Stimulated activated CD4-positive, alpha-beta T cell treated with anti-CD3 and anti-CD28 coated beads, Interleukin-1b, Interleukin-23, amount 100 ng/mL, for 24 hours (primary cell): ENCODE measurements at places on chromosomes 3 and 15.

GRCh38 chr15:63892794-63893441, 59.2 kb upstream of the HERC1 start:
- DNase-seq: peak; percentile 65

GRCh38 chr3:195210266-195210973, 60.5 kb downstream of the XXYLT1 start:
- no peak for DNase-seq

- DNase-seq: no peak
Measured at GRCh38 chr3:129701161-129701560, 94.7 kb upstream of the PLXND1 start.

DNA sequence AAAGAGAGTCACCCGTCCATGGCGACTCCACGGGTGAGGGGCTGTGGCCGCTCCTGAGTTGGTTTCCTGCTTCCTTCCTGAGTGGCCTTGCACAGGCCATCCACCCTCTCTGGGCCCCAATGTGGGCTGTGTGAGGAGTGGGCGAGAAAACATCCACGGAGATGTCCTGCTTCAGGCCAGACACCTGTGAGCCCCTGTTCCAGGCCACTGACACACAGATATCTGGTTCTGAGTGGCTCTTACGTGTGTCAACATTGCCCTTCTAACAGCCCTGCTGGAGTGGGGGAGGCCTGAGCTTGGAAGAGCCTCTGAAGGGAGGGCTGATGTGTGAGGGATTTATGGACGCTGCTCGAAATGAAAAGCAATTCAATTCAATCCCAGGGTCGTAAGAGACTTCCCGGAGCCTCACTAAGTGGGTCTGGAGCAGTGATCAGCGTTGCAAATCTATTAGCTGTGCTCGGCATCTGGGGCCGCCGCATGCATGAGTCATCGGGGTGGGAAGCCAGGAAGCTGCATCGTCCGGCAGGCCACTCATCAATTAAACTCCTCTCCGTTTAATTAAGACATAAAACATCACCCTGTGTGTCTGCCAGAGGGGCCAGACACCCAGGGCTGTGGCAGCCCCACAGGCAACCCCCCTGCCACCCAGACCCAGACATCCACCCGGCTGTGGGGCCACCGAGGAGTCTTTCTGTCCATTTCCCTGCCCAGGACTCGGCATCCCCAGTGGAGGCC, 20.0 kb upstream of the PRR23E start:
- DNase-seq: no peak

GRCh38 chr15:62552444-62552843, 387.4 kb upstream of the C2CD4B start:
- DNase-seq: no peak

- DNase-seq: peak; percentile 78
Measured at GRCh38 chr3:45841757-45842491, at the start of gene LZTFL1. Gene LZTFL1, minus strand, starts transcription at chr3:45842119. Its CDS starts 128 bp downstream, at chr3:45841991.

DNA sequence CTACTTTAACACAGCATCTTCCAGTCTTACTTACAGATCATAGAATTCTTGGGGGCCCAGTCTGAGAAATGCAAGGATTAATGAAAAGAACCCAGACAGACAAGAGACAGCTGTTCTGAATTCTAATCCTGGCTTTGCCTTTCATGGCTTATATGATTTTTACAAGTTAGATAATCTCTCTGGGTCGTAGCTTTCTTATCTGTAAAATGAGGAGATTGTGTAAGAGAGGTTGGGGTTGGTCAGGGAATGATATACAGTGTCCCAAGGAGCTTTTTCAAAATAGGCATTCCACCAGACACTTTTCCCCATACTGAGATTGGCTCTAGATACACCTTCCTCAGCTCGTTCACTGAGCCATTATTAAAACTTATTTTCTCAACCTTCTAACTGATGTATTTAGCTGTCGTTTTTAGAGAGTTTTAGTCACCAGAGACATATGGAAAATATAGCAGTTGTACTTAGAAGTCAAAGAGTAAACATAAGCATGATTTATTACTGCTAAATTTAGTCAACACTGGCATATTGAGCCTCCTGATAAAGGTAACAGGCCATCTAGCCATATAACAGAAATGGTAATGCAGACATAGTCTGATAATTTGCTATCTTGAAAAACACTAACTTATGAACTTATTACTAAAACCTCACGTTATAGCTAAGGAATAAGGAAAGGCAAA, 163.0 kb upstream of the MLF1 start:
- DNase-seq: no peak

DNA sequence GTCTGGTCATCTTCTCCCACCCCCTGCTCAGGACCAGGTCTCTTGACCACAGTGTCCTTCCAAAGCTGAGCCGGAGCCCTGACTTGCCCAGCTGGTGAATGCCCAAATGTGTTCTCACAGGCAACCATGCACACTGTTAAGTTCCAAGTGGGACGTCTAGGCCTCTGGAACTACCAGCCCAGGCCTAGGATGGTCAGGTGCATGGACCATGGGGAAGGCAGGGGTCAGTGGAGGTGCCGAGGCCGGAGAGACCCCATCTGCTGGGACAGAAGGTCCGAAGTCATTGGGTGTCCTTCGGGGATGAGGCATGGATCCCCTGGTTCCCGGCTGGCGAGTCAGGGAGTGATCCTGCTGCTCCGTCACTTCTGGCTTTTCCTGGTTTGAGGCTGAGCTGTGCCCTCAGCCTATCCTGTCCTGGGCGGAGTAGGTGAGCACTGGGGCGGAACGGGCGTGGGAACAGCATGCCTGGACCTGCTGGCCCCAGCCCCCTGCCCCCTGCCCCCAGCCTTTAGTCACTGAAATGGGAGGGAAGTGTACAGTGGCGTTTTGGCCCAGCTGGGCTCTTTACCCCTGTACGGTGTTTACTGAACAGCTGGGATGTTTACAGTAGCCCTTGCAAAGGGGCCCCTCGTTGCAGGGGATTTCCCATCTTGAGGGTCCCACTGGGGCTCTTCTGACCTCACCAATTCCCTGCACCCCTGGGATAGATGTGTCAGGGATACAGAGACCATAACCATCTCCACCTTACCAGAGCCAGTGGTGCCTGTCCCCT, 12.1 kb downstream of the SEMA3F start:
- no peak for DNase-seq

- no peak for DNase-seq
Measured at GRCh38 chr3:160099834-160100233, 111.2 kb downstream of the IL12A start.

GRCh38 chr3:42491881-42492507, 10.4 kb upstream of the VIPR1 start:
- no peak for DNase-seq

DNA sequence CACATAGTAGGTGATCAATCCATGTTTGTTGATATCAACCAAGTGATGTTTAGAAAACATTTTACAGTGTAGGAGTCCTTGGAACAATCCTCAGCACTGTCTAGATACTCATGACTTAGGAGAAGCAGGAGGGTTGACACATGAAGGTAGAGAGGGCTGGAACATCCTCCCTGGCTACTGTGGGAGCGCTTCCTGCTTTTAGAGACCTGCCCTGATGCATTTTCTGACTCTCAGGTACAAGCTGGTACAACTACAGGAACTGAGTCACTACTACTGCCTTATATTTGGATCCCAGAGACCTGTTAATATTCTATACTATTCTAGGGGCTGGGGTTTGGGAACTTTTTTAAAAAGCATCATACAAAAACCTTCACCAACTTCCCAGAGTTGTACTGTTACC, 20.1 kb downstream of the GPR156 start:
- DNase-seq: no peak

GRCh38 chr3:113212150-113212843, 940 bp downstream of the BOC start:
- DNase-seq: no peak

GRCh38 chr3:79405183-79405582, 362.6 kb downstream of the ROBO1 start:
- DNase-seq: no peak

- no peak for DNase-seq
Measured at GRCh38 chr3:51434746-51435327, 43.8 kb downstream of the RBM15B start.

- no peak for DNase-seq
Measured at GRCh38 chr3:141151439-141151838, 80.2 kb upstream of the PXYLP1 start.

DNA sequence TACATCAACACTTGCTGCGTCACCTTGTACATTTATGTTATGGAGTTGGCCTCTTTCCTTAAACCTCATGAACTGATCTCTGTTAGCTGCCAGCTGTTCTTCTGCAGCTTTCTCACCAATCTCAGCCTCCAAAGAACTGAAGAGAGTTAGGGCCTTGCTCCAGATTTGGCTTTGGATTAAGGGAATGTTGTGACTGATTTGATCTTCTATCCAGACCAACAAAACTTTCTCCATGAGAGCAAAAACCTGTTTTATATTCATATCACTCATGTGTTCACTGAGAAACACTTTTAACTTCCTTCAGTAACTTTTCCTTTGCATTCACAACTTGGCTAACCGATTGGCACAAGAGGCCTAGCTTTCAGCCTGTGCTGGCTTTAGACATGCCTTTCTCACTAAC, 1156.0 kb upstream of the CADM2 start:
- no peak for DNase-seq

GRCh38 chr15:45231132-45231531, 20.9 kb upstream of the SLC28A2 start:
- no peak for DNase-seq

DNA sequence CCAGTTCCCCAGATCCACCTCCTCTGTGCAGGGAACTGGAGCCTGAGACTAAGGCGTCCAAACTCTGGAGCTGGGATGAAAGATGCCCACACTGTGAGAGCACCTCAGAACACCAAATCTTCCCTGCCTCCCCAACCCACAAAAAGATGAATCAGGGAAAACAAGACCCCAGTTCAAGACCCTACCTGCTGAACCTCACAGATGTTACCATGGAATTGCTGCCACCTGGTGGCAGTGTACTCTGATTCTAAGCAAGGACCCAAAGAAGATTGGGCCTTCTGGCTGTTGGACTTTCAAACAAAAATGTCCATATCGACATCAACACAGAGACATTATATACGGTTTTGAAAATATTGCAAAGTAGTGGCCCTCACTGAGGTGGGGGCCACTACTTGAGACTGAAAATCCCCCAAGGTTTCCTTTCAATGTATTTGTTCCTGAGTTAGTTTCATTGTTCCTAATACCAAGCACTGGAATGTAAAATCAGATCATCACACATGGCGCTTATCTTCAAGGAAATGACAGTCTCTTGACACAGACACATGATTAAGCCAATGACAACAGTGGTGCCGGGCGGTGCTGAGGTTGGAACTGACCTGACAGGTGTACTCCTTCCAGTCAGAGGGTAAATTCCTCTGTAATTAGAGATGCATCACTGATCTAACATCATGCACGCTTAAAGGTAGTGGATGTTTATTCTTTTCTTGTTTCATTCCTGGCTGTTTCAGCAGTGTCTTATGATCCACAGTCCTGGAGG, 67.6 kb downstream of the SLC6A11 start:
- no peak for DNase-seq

DNA sequence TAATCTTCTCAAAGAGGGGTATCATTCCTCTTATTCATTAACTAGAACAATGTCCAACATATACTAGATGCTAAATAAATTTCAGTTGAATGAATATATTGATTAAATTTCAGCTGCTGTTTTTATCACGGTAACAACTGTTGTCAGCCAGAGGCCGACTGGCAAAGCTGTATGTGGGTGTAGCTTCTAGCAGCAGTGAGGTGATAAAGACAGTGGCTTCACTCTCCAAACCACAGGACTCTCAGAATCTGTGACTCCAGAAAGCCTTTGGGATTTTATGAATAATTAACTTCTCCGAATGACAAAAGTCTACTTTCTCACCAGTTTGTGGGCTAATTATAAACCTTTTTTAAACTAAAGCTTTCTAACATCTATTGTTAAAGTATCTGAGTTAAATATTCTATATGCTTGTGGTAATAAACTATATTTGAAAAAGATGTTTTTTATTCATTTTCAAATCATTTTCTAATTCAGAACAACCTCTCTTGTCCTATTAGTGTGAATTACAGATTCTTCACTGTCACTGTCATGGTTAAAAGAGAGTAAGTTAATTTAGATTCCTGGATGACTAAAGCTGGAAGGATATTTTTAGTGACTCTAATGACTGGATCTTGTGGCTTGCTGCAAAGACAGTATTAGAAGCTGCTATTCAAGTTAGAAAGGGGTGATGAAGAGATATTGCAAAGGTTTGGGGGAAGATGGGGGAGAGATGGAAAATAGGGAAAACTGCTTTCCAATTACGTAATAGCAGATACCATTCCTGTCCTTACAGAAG, 796.4 kb upstream of the ARPP21 start:
- no peak for DNase-seq

- no peak for DNase-seq
Measured at GRCh38 chr3:30544812-30545211, 61.6 kb upstream of the TGFBR2 start.

DNA sequence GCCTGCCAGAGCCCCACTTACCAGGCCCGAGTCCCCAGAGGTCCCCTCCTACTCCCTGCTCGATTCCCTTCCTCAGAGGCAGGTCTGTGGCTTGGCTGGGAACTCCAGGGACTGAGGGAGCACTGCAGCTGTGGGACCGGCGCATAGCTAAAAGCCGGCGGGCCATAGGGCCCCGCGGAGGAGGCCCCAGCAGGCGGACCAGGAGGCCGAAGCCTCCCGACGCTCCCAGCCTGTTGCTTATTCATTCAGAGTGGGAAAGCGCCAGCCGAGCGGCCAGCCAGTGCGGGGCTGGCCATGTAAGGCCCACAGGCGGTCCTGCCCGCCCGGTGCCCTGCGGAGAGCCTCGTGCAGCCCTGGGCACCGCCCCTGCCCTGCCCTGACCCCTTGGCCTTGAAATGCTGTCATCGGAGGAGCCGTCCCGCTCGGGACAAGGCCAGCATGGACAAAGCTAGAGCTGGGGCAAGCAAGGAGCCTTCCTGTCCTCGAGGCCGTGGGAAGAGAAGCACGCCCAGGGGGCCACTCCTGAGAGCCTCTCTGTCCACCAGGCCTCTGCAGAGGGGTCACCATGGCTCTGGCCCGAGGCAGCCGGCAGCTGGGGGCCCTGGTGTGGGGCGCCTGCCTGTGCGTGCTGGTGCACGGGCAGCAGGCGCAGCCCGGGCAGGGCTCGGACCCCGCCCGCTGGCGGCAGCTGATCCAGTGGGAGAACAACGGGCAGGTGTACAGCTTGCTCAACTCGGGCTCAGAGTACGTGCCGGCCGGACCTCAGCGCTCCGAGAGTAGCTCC, at the start of gene LOXL1:
TSS of gene LOXL1 (plus strand) at position 244 of the 784 bp plus-strand sequence. CDS start at position 566, 322 bp downstream.
- DNase-seq: no peak

GRCh38 chr3:95905182-95905581, 909.2 kb upstream of the EPHA6 start:
- no peak for DNase-seq
